ENCODE measurements at places on chromosomes 6 and 20.
A peak's percentile ranks its signal among the peaks of the same experiment; 100 is the strongest.

- no peak for DNase-seq
Measured at GRCh38 chr6:39843305-39844020, 51.3 kb downstream of the DAAM2 start.

GRCh38 chr6:84601366-84601765, 163.0 kb downstream of the TBX18 start:
- no peak for DNase-seq

GRCh38 chr20:48965189-48965910, 43.8 kb downstream of the ARFGEF2 start:
- no peak for DNase-seq

DNA sequence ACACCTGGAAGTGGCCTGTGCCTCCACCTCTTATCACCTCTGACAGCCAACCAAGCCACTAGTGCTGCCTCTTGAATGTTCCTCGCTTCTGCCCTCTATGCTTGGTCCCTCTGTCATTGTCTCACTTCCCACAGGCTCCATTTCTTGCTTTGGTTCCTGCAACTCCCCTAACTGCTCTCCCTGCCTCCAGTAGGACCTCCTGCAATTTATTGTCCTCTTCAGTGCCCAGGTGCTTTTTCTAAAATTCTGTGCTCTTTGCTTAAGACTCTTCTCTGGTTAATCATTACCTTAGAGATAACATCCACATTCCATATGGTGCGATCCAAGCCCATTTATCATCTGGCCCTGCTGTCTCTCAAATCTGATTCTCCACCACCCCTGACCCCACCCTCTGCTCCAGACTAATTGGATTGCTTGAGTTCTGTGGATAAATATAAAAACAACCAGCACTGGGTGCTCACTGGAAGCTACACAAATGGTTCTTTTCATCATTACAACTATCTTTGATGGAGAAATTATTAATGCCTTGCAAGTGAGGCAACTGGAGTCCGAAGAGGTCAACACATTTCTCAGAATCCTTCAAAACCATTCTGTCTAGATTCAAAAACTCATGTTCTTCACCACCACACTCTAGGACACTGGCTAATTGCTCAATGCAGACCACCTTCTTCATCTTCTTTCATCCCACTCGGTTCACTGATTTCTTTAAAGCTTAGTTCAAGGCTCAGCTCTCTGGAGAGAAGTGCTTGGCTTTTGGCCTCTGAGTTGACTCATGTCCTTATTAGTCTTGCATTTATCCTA, 47.2 kb downstream of the FOXA2 start:
- peak; percentile 76 for DNase-seq

- no peak for DNase-seq
Measured at GRCh38 chr6:25002326-25003091, 66.7 kb upstream of the RIPOR2 start.

DNA sequence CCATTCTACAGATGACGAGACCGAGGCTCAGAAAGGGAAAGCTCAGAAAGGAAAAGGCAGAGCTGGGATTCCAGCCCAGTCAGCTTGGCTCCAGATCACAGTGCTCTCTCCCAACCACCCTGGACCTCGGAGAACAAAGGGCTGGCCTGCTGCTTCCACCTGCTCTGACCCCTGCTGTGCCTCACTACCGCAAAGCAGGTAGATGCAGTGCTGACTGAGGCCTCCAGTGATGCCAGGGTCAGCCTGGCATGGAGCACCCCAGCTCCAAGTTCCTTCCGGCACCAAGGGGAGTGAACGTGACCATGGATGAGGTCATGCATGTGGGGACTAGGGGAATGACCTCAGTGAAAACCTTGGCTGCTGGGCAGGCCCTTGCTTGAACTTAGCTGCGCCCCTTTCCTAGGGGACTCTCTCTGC, 20.7 kb upstream of the TLDC2 start:
- peak; percentile 41 for DNase-seq

DNA sequence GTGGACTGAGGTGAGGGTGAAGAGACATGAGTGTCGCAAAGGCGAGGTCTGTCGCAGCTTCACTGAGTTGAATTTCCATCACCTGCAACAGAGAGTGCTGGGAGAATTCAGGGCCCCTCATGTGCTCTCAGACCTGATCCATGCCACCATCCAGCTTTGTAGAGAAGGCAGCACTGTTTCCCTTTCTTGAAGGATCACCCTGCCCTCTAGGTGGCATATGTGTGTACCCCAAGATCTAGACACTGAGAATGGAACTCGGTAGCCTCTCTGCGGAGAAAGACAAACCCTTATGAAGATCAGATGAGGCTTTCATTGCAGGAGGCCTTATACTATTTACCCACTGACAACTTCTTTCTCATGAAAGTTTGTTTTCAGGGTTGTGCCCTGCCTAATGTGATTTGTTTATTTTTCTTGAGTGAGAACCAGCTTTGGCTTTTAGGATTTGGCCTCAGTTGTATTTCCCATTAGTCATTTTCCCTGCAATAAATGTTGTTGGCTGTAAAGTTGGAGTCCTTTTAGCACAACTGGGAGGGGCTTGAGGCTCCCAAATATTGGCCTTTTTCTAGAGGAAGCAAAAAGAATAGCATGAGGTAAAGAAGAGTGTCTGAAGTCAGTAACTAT, 811.3 kb downstream of the DHX35 start:
- no peak for DNase-seq

DNA sequence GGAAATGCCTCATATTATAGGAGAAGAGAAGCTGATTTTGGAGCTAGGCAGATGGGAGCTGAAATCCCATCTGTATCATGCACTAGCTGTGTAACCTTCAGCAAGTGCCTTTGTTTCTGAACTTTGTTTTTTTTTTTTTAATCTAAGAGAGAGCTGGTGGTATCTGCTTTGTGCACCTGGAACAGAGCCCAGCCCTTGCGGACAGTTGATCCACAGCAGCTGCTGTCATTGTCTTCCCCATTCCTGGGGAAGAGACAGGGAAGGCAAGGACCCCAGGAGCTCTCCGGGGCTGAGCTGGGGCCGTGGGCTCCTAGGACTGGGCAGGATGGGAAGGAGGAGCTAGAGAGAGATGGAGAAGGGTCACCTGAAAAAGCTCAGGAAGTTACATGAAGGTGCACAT, 92.1 kb downstream of the SYNJ2 start:
- no peak for DNase-seq

DNA sequence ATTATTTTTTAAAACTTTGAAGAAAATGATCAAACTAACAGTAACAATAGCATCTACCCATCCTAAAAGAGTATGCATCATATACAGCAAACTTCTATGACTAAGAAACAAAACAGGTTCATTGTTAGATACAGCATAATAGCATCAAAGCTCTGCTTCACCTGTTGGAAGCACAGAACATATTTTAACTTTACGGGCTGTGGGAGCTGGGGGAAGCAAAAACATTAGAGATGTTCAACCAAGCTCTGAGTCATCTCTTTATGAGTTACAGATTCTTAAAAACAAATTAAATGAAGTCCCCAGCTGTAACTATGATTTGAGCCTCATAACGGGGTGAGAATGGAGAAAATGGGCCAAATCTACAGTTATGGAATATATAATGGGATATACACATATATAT, 63.4 kb downstream of the SYNE1 start:
- DNase-seq, result no peak

- no peak for DNase-seq
Measured at GRCh38 chr6:120938164-120938875, 396.0 kb downstream of the TBC1D32 start.

DNA sequence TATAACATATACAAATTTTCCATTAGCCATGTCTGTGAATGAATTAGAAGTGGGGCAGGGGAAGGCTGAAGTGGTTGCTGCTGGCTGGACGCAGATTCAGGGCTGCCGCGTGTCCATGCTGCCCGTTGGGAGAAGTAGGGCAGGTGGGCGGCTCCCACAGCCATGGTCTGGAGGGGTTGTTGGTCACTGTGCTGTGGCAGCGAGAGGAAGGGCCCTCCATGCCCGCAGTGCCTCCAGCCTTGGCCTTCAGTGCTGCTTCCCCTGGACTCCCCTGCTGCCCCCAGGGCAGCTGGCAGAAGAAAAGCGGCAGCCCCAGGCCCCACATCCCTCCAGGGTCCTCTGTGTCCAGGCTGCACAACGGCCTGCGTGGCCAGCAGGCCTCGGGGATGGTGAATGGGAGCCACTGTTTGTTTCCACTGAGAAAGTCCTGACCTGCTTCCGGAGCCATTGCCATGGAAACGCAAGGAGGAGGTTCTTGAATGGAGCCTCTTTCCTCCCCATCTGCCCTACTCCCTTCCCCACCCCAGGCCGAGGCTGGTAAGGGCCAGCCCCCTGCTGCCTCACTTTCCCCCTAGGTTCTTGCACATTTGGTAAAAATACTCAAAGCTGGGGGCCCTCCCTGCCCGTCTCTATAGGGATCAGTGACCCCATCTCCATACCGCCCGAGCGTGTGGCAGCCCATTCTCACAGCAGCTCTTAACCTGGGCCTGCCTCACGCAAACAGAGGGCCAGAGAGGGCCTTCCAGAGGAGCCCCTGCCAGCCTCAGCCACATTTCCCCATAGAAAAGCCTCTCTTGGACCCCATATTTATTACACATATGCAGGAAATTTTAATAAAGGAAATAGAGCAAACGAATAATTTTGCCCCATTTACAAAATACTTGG, 113.3 kb downstream of the SASH1 start:
- no peak for DNase-seq

GRCh38 chr6:138545621-138545980, 46.3 kb upstream of the NHSL1 start:
- DNase-seq, result peak; percentile 90

GRCh38 chr6:113821445-113821844, 35.7 kb upstream of the MARCKS start:
- no peak for DNase-seq

- no peak for DNase-seq
Measured at GRCh38 chr6:35299674-35300073, 2.1 kb downstream of the DEF6 start.

GRCh38 chr6:116572162-116572561, 858 bp downstream of the RWDD1 start:
- peak; percentile 50 for DNase-seq

DNA sequence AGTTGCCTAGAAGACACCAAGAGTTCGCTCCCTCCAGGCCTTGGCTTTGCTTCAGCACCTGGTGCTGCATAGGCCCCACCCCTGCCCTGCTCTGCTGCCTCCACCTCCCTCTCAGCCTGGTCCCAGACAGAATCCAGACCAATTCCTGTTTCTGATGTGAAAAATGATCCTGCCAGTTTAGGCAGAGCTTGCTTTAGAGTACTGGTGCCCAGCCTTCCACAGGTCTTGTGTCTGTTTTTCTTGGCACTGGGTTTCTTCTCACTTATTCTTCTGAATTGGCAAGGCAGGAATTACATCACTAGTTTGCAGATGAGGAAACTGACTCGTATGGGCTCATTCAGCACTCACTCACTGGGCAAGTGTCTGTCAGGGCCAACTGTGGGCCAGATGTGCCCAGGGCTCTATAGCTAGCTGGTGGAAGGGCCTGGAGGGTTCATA, 53.0 kb downstream of the HLA-A start:
- no peak for DNase-seq

- peak; percentile 93 for DNase-seq
Measured at GRCh38 chr6:35392111-35392702, 49.8 kb downstream of the PPARD start.

GRCh38 chr6:13568970-13569369, 5.4 kb upstream of the SIRT5 start:
- DNase-seq, result no peak

DNA sequence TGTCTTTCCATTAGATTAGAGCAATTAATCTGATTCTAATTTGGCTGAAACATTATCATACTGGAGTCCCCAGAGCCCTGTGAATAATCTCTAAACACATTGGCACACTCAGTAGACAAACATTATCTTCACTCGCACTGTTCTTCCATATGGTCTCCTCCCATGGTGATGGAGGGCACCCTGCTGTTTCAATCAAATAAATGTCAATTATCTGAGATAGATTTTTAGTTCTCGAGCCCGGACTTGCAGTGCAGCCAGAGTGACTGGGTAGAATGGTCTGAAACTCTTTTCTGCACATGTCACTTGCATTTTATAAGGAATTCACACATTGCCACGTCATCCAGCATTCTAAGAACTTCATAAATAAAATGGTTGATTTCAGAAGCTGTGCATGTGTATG, 90.6 kb upstream of the MAP3K7 start:
- DNase-seq, result peak; percentile 87

- DNase-seq, result no peak
Measured at GRCh38 chr6:169296170-169296569, 42.5 kb upstream of the THBS2 start.

- no peak for DNase-seq
Measured at GRCh38 chr6:6486595-6486994, 101.9 kb upstream of the LY86 start.

DNA sequence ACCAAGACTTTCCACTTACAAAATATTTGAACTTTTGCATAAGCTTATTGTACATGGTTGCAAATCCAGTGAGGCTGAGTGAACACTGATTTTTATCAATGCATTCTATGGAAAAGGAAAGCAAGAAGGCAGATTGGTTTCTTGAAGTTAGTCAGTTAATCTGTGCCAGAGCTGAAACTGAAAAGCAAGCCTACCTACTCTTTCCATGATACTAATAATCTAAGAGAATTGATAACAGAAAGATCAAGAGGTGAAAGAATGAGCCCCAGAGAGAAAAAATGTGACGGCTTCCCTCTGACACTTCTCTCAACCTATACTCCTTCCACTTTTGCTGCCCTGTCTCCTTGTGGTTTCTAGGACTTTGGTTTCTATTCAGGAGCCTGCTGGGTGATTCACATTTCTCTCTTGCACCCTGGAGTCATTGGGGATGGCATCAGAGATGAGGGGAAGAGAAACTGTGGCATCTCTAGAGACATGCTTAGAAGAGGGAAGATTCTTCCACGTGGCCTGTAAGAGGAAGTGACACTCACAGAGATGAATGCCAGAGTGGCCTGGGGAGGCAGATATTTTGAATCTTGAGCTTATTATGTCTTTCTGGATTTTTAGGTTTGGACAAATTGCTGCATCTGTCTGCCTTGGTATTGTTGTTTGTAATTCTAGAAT, 158.6 kb upstream of the RIMS1 start:
- no peak for DNase-seq

- DNase-seq, result no peak
Measured at GRCh38 chr6:15596186-15596896, 66.5 kb downstream of the DTNBP1 start.

GRCh38 chr20:49692941-49693340, 20.7 kb downstream of the B4GALT5 start:
- DNase-seq, result no peak

DNA sequence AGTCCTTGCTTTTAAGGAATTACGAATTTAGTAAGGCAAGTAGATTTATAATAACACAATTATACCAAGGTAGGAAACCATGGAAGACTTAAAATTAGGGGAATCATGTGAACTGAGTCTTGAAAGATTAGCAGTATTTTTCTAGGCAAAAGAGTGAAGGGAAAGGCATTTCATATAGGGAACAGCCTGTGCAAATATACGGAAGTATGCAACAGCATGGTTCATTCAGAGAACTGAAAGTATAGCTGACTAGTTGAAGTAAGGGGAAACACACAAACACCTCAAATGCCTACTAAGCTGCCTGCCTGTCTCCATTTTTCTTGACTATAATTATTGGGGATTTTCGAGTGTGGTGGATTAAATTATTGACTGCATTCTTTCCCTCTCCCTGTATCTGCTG, 39.0 kb upstream of the ECHDC1 start:
- DNase-seq, result no peak
